Left lobe of liver (tissue), 2 donors: ENCODE measurements at places on chromosomes 12 and 14. TPM values are rescaled to one million over a fixed set of nuclear protein-coding genes. Genes with fewer than 3 reads are reported as not detected.

GRCh38 chr14:95440496-95440895 lies 76.0 kb downstream of the SYNE3 start:
- no peak for DNase-seq

DNA sequence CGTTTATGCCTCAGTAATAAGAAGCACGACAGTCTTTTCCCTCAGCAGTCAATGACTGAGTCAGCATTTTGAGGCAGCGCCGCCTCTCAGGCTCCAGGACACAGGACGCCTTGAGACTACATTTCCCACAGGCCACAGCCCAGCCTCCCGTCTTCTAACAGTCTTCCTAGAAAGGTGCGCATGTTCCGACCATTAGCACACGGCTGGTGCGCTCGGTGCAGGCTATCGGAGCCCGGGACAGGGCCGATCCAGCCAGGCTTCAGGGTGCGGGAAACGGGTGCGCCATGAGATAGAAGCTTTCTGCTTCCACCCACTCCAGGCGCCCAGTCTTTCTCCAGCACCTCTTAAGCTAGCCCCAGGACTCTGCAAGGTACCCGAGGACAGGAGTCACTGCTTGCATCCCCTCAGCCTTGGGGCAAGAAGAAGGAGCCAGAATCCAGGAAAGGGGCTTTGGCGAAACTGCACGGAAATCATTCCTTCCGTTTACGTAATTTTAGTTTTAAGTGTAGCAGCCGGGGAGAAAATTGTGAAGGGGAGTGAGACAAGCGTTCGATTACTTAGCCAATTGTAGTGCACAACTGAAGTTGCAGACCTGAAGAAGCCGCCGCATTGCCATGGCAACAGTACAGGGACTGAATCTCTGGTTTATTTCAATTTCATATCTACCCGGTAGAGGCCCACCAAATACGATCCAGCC lies 54.0 kb downstream of the ZNF641 start:
- DNase-seq: peak; percentile 55

- DNase-seq: no peak
Measured at GRCh38 chr14:101732118-101732517, 29.4 kb upstream of the PPP2R5C start.

Gene SERPINA10
- total RNA-seq: 200 TPM

- DNase-seq: no peak
Measured at GRCh38 chr14:66482873-66483272, 3.3 kb upstream of the CCDC196 start.

DNA sequence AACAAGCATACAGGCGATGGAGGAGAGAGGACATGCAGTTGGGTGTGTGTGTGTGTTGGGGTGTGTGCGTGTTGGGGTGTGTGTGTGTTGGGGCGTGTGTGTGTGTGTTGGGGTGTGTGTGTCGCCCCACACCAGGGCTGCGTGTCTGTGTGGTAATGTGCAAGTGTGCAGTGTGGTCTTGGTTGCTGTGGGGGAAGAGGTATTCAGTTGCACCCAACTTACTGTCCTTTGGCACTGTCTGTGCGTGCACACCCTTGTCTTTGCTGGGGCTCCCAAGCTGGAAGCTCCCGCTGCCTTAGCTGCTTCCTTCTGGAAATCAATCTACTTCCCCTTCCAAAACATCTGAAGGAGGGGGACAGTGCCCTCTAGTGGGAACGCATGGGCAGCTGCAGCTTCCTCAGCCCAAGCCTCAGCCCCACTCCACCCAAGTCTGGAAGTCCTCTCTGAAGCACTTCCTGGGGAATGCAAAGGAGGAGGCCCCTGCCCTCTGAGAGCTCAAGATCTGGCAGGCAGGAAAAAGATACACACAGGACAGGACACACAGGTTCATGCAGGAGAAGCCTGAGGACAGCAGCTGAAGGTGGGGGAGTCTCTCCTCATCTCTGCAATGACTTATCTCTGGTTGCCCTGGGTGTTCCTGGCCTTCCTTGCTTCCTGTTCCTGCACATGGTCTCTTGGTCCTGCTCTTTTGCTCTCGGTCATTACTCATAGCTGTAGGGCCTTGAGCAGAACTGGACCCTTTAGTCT lies 13.1 kb downstream of the ASIC1 start:
- peak; percentile 76 for DNase-seq

GRCh38 chr14:95355422-95355821 lies 35.7 kb upstream of the CLMN start:
- no peak for DNase-seq

- DNase-seq: no peak
Measured at GRCh38 chr12:106141452-106141851, 2.7 kb upstream of the NUAK1 start.

DNA sequence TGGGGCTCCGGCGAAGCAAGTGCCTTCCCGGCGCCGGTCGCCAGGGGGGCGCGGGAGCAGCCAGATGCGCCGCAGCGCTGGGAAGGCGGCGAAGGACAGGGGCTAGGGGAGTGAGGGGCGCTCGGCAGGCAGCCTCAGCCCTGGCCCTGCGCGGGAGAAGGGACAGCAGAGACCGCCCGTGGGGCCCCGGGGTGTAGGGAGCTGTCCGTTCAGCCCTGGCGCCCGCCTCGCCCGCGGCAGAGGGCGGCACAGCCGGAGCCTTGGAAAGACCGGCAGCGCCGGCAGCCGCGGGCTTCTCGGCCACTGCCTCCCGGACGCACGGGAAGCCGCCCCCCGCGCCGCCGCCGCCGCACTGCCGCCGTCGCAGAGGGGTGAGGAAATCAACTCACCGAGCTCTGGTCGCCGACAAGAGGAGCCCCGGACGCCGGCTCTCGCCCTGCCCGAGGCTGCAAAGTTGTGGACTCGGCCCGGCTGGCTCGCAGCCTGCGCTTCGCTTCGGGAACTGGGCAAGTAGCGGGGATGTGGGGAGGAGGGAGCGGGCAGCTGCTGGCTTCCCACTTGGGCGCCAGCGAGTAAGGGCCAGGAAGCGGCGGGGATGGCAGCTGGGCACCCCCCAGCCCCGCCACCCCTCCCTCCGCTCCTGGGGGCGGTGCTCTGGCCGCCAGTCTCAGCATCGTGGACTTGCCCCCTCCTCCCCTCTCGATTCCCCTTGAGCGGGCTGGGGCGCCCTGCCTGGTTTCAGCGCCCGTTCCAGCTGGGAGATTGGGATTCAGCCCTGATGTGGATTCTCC lies at the start of gene ZDHHC22:
TSS of gene ZDHHC22 (minus strand) at position 578 of the 791 bp plus-strand sequence. CDS start 2,053 bp downstream, outside the sequence.
- DNase-seq: no peak

DNA sequence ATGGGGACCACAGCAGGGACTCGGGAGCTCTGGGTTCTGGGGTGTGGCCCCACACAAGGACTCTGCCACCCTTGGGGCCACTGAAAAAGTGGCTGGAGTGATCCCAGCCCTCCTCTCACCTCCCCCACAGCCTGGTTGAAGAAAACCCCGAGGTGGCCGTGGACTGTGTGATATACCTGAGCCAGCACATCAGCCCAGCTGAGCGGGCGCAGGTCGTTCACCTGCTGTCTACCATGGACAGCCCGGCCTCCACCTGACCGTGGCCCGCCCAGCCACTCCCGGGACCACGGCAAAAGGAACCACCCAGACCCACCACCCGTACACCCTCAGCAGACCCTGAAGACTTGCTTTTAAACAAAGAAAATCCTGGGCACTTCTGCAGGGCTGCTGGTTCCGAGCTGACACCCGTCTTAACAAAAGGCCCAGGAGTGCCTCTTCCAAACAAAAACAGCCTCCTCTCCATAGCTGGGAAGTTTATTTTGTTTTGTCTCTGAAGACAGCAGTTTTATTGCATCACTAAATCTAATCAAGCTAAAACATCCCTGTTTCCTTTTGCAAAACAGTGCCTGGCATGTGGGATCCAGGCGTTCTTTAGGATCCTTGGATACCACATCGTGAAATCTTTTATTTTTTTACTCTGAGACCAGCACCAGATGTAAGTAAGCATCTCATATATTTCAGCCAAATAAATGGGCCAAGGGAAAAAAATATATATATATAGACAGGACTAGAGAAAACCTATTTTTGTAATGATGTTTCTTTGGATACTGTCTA lies 42.8 kb downstream of the FOXN4 start:
- DNase-seq: no peak

Gene SLCO1A2
- 3.7 TPM for total RNA-seq

Gene TSHR
- 0.15 TPM for total RNA-seq
